ENCODE measurements at places on chromosomes 3 and 15. TPM values are rescaled to one million over a fixed set of nuclear protein-coding genes. Genes with fewer than 3 reads are reported as not detected.
A peak's percentile ranks its signal among the peaks of the same experiment; 100 is the strongest.

DNA sequence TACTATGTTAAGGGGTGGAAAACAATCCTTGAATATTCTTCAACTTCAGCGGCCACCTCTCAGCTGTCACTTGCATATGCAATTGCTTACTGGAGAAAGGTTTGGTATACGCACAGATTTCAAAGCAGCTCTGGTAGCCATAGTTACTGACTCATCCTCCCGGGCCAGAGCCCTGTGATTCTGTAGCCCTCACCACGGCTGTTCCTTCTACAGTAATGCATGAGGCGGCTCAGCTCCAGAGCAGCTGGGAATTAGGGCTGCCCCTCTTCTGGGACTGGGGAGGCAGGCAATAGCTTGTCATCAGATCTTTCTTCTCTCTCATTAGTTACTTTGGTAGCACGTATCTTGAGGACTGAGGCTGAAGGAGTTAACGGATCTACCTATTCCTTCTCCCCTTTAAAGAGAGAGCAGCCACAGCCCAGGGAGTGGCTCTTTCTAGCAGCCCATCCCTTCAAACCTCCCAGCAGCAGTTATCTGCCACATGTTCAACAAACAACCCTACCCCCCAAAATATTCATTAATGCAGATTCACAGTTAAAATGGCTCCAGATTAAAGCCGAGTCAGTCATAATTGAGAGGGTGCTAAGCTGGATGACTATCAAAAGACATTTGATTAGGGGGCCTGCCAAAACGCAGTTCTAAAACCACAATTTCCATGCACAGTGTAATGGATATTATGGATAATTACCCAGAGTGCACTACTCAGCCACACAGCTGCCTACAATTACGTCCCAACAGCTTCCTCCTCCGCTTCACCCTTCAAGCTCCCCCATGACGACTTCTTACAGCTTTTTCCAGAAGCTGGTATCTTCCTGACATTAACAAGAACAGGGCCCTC lies 54.7 kb downstream of the ETV5 start:
- no peak overlapping the region for H3K27ac ChIP-seq
- H3K27me3 ChIP-seq = peaks cover 62% of the 10 kb centered on the region
- H3K4me1 ChIP-seq = no peaks in the 10 kb centered on the region
- no peaks in the 10 kb centered on the region for H3K36me3 ChIP-seq

DNA sequence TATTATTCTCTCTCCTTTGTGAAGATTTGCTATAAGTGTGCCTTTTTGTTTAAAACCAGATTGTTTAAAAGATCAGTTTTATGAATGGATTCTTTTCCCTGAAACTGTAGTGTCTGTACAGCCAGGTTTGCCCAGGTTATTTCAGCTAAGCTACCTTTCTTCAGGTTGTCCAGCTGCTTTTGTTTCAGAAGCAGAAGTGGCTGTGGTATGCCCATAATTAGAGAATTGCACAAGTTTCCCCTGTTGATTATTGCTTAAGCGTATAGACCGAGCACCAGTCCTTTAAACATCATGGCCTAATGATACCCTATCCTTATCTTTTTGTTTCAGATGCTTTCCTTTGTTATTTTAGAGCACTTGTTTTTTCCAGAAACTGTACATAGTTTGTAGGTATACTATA lies 10.2 kb downstream of the ASB7 start:
- no peak overlapping the region for H3K4me3 ChIP-seq
- DNase-seq = no peak
- H3K4me1 ChIP-seq = no peaks in the 10 kb centered on the region
- no peaks in the 10 kb centered on the region for H3K27me3 ChIP-seq
- peaks cover 51% of the 10 kb centered on the region for H3K36me3 ChIP-seq
- no peak overlapping the region for H3K27ac ChIP-seq

DNA sequence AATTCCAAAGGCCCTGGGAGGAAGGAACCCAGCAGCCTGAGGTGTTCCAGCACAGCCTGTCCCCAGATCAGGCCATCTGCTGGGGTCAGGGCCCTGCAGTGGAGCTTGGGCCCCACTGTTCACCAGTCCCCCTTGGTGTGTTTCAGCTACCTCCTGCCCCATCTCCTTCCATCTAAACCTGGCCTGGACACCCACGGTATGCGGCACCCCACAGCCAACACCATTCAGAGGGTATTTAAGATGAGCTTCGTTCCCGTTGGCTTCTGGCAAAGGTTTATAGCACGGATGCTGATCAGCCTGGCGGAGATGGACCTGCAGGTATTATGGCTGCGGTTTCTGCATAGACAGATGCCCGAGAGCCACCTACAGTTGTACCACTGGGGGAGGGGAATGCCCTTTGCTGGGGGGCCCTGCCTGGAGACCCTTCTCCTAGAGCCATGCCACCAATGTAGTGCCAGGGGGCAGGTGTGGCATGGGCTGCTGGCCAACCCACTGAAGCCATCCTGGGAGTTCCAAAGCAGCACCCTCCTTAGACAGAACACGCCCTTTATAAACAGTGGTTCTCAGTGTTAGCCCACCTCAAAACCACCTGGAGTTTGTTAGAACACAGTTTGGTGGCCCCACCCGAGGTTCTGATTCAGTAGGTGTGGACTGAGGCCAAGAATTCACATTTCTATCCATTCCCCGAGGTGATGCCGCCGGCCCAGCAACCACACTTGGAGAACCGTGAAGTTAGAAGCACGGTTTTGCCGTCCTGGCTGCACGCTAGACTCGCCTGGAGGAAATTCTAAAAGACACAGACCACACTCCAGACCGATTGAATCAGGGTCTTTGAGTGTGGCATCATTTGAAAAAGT lies 126.9 kb downstream of the LRRK1 start:
- no peak for DNase-seq
- H3K27me3 ChIP-seq = peaks cover 12% of the 10 kb centered on the region
- no peaks in the 10 kb centered on the region for H3K36me3 ChIP-seq
- H3K27ac ChIP-seq = no peak overlapping the region

- no peaks in the 10 kb centered on the region for H3K27me3 ChIP-seq
- no peak overlapping the region for H3K27ac ChIP-seq
- H3K4me1 ChIP-seq = no peaks in the 10 kb centered on the region
- no peaks in the 10 kb centered on the region for H3K36me3 ChIP-seq
- H3K4me3 ChIP-seq = no peak overlapping the region
These were observed 305.9 kb downstream of the CACNA2D3 start for GRCh38 chr3:54427941-54428871.

- H3K27me3 ChIP-seq = no peaks in the 10 kb centered on the region
- H3K36me3 ChIP-seq = peaks cover 7% of the 10 kb centered on the region
- no peak for DNase-seq
These were observed 3.2 kb upstream of the PPP4R2 start for GRCh38 chr3:72993391-72993790.

- H3K4me3 ChIP-seq = no peak overlapping the region
- no peak overlapping the region for H3K27ac ChIP-seq
- no peaks in the 10 kb centered on the region for H3K27me3 ChIP-seq
- no peak for DNase-seq
- peaks cover 23% of the 10 kb centered on the region for H3K4me1 ChIP-seq
- peaks cover 14% of the 10 kb centered on the region for H3K36me3 ChIP-seq
These were observed 3.9 kb downstream of the LYSMD4 start for GRCh38 chr15:99729327-99729726.

GRCh38 chr3:172586436-172586835 lies 63.2 kb upstream of the TNFSF10 start:
- peaks cover 61% of the 10 kb centered on the region for H3K36me3 ChIP-seq
- peaks cover 89% of the 10 kb centered on the region for H3K4me1 ChIP-seq
- DNase-seq = no peak
- no peak overlapping the region for H3K4me3 ChIP-seq
- H3K27me3 ChIP-seq = no peaks in the 10 kb centered on the region
- H3K27ac ChIP-seq = peak overlapping the region; percentile 1

GRCh38 chr15:64549860-64550259 lies 89.5 kb downstream of the ZNF609 start:
- no peak overlapping the region for H3K4me3 ChIP-seq
- H3K36me3 ChIP-seq = peaks cover 14% of the 10 kb centered on the region
- H3K4me1 ChIP-seq = peaks cover 3% of the 10 kb centered on the region
- H3K27me3 ChIP-seq = no peaks in the 10 kb centered on the region

The FHIT gene
- total RNA-seq = 4.8 TPM

DNA sequence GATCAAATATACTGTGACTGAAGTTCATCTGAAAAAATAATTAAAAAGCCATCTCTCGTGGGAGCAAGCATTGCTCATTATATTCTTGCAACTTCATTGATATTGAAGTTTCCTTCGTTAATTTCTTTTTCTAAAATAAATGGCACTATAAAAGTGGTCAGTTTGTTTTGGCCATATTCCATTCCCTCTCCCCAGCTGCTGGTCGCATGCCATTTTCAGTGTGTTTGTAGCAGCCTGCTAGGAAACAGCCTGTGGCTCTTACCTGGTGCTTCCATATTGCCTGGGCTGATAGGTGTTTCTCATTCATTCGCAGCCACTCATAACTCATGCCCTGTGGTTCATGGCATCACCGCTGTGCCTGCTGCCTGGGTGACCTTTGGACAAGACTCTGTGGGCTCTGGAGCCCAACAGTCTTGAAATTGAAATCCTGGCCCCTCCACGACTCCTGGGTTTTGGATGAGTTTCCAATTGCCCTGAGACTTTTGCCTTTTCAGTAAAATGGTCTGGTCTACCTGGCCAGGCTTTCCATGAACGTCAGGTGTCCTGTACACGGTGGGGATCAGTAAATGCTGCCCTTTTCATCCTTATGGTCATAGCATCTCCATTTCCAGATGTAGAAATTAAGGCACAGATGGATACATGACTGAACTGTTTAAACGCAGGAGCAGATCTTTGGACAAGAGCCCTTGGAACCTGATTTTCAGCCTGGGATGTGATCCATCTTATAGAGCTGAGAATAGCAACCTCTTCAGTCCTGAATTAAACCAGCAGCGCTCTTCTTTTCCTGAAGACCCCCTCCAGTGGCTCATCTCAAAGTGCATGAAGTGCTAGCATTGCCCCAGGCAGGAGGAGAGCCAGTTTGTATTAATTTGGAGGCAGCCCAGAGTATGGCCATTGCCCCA lies 69.4 kb downstream of the SLCO3A1 start:
- H3K4me3 ChIP-seq = no peak overlapping the region
- H3K36me3 ChIP-seq = no peaks in the 10 kb centered on the region
- H3K27ac ChIP-seq = no peak overlapping the region
- peaks cover 7% of the 10 kb centered on the region for H3K4me1 ChIP-seq
- H3K27me3 ChIP-seq = no peaks in the 10 kb centered on the region

DNA sequence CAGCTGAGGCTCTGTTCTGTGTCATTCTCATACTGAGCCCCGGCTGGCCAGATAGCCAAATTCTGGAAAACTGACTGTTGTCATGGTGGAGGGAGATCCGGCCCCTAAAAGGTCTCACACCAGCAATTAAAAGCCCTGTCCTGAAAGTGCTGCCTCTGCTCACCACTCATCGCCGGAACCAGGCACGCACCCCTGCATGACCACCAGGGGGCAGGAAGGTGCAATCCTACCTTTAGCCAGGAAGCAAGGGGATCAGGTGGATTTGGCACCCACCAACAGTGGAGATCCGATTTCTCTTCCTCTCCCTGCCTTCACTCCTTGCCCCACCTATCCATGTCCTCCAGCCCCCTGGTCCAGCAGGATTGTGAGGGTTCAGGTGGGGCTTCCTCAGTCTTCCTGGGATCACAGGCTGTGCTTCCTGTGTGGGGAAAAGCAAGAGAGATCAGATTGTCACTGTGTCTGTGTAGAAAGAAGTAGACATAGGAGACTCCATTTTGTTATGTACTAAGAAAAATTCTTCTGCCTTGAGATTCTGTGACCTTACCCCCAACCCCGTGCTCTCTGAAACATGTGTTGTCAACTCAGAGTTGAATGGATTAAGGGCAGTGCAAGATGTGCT lies 16.1 kb upstream of the CACNA2D2 start:
- no peaks in the 10 kb centered on the region for H3K36me3 ChIP-seq
- DNase-seq = peak; percentile 85
- no peak overlapping the region for H3K27ac ChIP-seq
- H3K4me1 ChIP-seq = peaks cover 10% of the 10 kb centered on the region

The WNT5A gene
- total RNA-seq = not detected

DNA sequence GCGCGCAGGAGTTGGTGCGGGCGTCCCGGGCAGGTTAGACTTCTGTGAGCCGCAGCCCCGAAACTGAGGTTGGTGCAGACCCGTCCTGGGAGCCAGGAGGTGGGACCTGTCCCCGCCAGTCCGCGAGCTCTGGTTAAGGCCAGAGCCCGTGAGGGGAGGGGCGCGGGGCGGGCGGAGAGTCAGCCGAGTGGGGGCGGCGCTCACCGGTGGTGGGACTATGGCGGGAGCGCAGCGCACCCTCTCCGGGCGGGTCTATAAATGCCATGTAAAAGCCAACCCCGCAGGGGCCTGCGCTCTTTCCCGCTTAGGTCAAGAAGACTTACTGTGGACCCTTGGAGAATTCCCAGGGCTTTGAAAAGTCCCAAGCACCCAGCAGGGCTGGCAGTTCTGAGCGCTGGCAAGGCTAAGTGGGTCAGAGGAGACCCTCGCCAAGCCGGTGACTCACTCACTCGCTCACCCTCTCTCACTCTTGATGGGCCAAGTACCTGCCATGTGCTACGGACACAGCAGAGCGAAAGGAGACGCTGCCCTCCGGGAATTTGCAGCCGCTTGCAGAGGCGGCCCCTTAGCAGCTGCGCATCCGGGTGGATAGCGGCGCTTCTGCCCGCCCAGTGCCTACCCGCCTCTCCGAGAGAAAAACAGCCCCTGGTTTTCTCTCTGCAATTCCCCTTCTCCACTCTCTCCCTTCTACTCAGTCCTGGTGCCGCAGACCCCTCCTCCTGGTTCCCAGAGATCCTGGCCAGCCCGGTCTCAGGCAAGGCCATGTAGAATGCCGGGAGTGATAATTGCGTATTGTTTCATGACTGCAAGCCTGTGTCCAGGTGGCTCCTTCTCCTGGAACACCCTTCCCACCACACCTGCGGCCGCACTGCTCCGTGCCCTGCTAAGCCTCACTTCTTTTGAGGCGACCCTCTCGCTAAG lies at the start of gene ALDH1L1:
Gene ALDH1L1, minus strand, starts transcription at position 110 of the 921 bp plus-strand sequence. CDS start 19,607 bp downstream, outside the sequence.
- H3K4me3 ChIP-seq = no peak within 1 kb of the TSS
- DNase-seq = no peak
- H3K36me3 ChIP-seq = no peaks in the 10 kb centered on the region

DNA sequence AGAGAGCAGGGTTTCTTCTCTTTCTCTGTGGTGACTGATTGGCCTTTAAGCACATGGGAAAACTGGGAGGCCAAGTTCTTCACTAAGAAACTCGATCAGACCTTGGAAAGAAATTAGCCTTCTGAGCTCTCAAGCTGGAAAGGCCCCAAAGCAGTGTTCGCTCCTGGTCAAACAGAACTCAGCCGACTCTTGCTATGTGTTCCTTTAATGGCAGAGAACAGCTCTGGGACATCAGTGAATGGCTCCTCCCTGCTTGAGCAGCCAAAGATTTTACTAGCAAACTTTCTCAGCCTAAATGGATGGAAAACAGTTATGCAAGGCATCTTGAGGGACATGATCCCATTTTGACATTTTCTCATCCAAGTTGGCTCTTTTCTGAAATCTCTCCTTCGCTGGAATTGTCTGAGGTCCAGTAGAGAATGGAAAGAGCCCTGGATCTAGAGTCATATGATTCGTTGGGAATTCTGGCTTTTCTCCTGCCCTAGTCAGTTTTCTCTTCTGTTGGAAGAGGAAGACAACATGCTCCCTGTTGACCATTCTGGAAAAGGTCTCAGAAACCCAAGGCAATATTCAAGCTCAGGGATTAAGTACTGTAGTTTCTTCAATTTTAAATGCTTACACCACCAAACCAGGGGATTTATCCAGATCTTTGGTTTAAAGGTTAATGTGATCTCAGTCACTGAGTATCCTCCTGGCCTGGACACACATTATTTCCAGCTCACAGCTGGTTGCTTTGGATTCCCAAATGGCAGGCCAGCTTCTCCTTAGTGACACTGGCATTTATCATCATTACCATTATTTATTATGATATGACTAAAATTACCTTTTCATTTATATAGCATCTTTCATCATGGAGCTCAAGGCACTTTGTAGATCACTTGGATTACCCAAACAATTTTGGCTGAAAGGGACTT lies 319.6 kb downstream of the AGBL1 start:
- H3K27ac ChIP-seq = no peak overlapping the region
- no peak overlapping the region for H3K4me3 ChIP-seq
- no peaks in the 10 kb centered on the region for H3K4me1 ChIP-seq
- H3K36me3 ChIP-seq = no peaks in the 10 kb centered on the region
- no peak for DNase-seq
- no peaks in the 10 kb centered on the region for H3K27me3 ChIP-seq
